ENCODE measurements at places on chromosomes 1 and 21.

GRCh38 chr1:93716941-93717368, 35.3 kb upstream of the BCAR3 start:
- DNase-seq, result no peak

GRCh38 chr1:224565186-224565585, 50.9 kb upstream of the CNIH3 start:
- no peak for DNase-seq

DNA sequence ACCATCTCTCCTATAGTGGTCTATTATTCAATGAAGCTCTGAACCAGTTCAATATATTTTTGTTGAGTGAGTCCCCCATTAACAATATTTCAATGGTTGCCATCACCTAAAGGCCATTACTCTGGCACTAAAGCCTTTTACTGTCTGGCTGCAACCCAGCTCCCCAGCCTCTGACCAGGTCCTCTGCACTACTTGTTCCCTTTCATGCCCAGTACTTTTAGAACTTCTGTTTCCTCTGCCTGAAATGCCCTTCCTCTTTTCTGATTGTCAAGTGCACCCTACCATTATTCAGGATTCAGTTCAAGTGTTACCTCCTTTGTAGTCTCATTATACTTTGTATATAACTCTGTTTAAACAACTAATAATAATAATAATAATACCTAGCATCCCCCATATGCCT, 30.4 kb upstream of the ZFYVE9 start:
- DNase-seq, result no peak

GRCh38 chr1:65512967-65513780, 92.7 kb downstream of the LEPR start:
- DNase-seq, result no peak

GRCh38 chr1:182229921-182230491, 161.6 kb downstream of the GLUL start:
- DNase-seq, result no peak

DNA sequence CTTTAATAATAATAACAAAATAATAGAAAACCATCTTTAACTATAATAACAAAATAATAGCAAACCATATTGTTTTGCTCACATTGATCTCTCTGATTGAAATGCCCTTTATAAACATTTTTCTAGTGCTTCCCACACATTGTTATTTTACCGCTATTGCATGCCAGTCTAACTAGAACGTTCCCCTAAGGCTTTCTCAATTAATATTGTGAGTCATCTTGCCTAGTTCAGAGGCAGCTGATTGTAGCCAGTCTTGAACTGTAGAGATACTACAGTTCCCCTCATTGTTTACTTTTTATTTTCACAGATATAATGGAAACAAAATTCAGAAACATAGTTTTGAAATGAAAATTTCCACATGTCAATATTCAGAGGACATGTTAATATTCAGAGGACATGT, 192.3 kb upstream of the ADGRL4 start:
- no peak for DNase-seq

GRCh38 chr1:21449906-21450305, 10.0 kb downstream of the NBPF3 start:
- DNase-seq, result no peak

DNA sequence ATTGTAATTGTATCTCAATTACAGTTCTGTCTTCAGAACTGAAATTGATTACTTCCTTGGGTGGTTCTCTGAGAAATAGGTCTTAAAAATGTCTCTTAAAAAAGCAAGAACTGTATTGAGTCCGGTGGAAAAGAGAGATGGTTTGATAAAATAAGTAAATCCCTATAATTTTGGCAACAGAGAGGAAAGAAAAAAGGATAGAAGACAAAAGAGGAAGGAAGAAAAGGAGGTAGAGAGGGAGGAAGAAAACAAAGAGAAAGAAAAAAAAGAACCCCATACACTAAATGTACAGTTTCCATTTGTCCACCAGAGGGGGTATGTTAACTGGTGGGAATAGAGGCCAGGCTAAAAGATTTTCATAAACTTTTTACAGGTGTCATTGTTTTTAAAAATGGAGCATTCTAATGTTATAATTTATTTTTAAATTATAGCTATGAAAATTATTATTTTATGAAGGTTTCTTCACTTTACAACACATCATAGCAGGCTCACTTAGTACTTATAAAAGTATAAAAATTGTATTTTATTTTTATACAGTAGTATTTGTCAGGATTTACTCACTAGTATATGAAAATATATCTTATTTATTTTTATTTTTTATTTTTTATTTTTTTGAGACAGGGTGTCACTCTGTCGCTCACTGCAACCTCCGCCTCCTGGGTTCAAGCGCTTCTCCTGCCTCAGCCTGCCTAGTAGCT, 2.1 kb upstream of the UBE2T start:
- DNase-seq, result peak; percentile 54

- no peak for DNase-seq
These were observed 392 bp upstream of the TAGLN2 start for GRCh38 chr1:159925719-159926078.

DNA sequence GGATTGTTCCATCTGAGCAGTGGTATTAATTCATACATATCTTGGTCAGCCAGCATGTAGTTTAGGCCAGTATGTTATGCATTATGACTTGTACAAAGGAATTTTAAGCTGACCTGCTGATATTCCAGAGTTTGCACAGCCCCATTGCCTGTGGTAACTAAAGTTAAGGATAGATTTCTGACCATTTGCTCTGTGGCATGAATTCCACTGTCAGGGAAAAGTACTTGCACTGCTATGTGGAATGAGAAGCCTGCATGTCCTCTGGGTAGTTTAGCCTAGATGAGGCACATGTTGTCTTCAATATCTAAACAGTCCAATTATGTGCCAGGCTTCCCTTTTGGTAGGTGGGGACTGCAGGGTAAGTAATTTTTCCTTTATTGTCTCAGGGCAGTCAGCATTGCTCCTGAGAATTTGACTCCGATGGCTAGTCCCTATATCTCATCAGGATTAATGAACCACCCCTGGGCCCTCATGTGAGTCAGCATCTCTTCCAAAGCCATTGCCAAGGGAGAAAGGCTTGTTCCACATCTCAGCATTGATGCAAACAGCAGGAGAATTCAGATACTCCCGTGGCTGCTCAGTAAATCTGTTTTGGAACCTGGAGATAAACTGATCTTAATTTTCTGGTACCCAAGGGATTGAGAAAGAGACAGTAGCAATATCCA, 30.2 kb downstream of the NEK7 start:
- DNase-seq, result no peak

GRCh38 chr1:38431535-38432376, 385.2 kb upstream of the POU3F1 start:
- no peak for DNase-seq

GRCh38 chr1:244326757-244327156, 125.0 kb downstream of the ADSS2 start:
- DNase-seq, result no peak

- no peak for DNase-seq
These were observed 164.7 kb downstream of the CLIC6 start for GRCh38 chr21:34833465-34833864.

DNA sequence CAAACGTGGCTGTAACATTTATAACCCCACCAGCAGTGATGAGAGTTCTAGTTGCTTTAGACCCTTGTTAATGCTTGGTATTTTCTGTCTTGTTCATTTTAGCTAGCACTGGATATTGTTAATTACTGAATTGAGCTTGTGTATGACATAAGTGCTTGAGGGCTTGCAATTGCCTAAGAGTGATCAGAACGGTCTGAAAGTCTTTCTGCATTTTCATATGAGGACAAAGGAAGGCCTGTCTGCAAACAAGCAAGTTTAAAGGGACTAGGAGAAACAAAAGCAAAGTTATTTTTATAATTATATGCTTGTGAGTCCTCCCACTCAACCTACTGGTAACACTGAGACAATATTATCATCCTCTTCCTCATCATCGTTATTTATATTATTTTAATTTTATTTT, 305.5 kb upstream of the DUSP10 start:
- no peak for DNase-seq

All from umbilical cord (tissue), 2 donors.